ENCODE measurements at places on chromosomes 7 and 10. TPM values are rescaled to one million over a fixed set of nuclear protein-coding genes. Genes with fewer than 3 reads are reported as not detected.

Gene FXYD4
- not detected for total RNA-seq

Gene DLG5
- total RNA-seq = 15.0 TPM

Gene ADCY1
- 0.49 TPM for total RNA-seq

Gene SP4
- 1.8 TPM for total RNA-seq

Gene NCF1
- not detected for total RNA-seq

Gene TUBB8
- not detected for total RNA-seq

Gene C10orf53
- total RNA-seq = not detected

Gene PRR15
- 21.1 TPM for total RNA-seq

Gene NKX1-2
- total RNA-seq = not detected

Gene CADPS2
- total RNA-seq = 10.5 TPM

Gene TRIL
- total RNA-seq = 0.72 TPM

Gene ENTPD1
- total RNA-seq = 6.5 TPM

Gene DMBT1
- not detected for total RNA-seq

Gene GPC2
- total RNA-seq = not detected

Gene CFAP43
- not detected for total RNA-seq

Gene GLI3
- total RNA-seq = 3.1 TPM

Gene DNAH11
- under 0.01 TPM for total RNA-seq

All from cardiac atrium fibroblast (primary cell).